ENCODE measurements at places on chromosomes 11 and 22. TPM values are rescaled to one million over a fixed set of nuclear protein-coding genes. Genes with fewer than 3 reads are reported as not detected.

Gene KRTAP5-1
- total RNA-seq, result not detected

Gene ADM2
- 2.3 TPM for total RNA-seq

Gene OR51B4
- not detected for total RNA-seq

Gene UPK3A
- not detected for total RNA-seq

Gene CDON
- total RNA-seq, result 7.9 TPM

Gene C11orf87
- not detected for total RNA-seq

Gene CLTCL1
- 9.6 TPM for total RNA-seq

Gene OSM
- total RNA-seq, result not detected

Gene SYT12
- not detected for total RNA-seq

Gene DCDC1
- total RNA-seq, result 0.29 TPM

Gene OR10D3
- total RNA-seq, result not detected

Gene RAG2
- not detected for total RNA-seq

Gene TBX10
- total RNA-seq, result not detected

Gene F2
- not detected for total RNA-seq

Gene CYP2D6
- total RNA-seq, result 0.33 TPM

Gene PIH1D2
- total RNA-seq, result 1.5 TPM

Gene TCN1
- not detected for total RNA-seq

Gene TFIP11
- total RNA-seq, result 40.6 TPM

Gene OR4X1
- not detected for total RNA-seq

Gene APOBEC3A
- not detected for total RNA-seq

Gene PDE3B
- total RNA-seq, result 14.8 TPM

Gene DEUP1
- total RNA-seq, result not detected

Gene CSF2RB
- 0.44 TPM for total RNA-seq

Gene OR51B5
- total RNA-seq, result 0.29 TPM

Gene PKDREJ
- total RNA-seq, result not detected

Gene OR51E2
- not detected for total RNA-seq

Gene ACRV1
- under 0.01 TPM for total RNA-seq

Gene P2RX3
- total RNA-seq, result not detected

Gene NNMT
- total RNA-seq, result 367 TPM

Gene GLB1L2
- 0.15 TPM for total RNA-seq

Gene CDC42EP2
- 33.2 TPM for total RNA-seq

Gene TMEM132A
- total RNA-seq, result 7.7 TPM

Gene CALCB
- total RNA-seq, result not detected

Gene GAS2L1
- 11.3 TPM for total RNA-seq

Gene NXPE4
- total RNA-seq, result not detected

Gene NLRP14
- total RNA-seq, result 0.17 TPM

Gene CDC42BPG
- total RNA-seq, result 0.15 TPM

Gene KCNK4
- total RNA-seq, result 0.17 TPM

Gene MMP12
- 0.44 TPM for total RNA-seq

Gene VPREB1
- not detected for total RNA-seq

Gene PIWIL4
- 4.1 TPM for total RNA-seq

Gene TMPRSS4
- total RNA-seq, result not detected

Gene OR5AR1
- total RNA-seq, result not detected

Gene BTG4
- not detected for total RNA-seq

Gene RASL10A
- total RNA-seq, result not detected

Gene SLC6A5
- under 0.01 TPM for total RNA-seq

Gene OR8G5
- not detected for total RNA-seq

Gene GNAZ
- 0.87 TPM for total RNA-seq

Gene NPTXR
- 0.29 TPM for total RNA-seq

Gene CARD18
- not detected for total RNA-seq

Gene ZNF408
- total RNA-seq, result 17.4 TPM

Gene PVALB
- not detected for total RNA-seq

All from smooth muscle cell of trachea (primary cell).